ENCODE measurements at places on chromosomes 6 and 20.

DNA sequence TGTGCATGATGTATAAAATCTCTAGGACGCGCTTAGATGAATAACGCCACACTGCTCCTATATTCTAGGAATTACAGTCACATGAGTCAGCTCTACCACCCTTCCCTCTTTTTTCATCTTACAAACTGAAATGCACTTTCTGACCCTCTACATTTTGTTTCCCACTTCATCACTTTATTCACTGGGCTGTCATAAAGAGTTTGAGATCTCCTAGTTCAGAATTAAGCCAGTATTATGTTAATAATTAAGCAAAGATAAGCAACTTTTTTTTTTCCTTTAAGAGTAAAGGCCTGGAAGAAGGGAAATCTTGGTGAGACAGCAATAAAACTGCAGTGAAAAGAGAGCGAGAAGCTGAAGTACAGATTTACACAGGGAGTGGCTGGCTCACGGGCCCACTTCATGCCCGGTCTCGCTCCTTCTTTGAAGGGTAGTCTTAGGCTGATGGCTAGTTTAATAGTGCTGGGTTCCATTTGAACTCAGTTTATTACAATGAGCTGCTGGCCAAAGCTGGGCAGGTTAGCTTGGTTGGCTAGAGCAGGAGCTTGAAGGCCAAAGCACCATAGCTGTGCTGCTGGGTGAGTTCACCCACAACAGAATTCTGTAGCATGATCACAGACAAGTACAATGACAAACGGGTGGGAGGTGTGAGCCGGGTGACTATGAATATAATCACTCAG lies 110.6 kb downstream of the MAP7 start:
- DNase-seq, result no peak

DNA sequence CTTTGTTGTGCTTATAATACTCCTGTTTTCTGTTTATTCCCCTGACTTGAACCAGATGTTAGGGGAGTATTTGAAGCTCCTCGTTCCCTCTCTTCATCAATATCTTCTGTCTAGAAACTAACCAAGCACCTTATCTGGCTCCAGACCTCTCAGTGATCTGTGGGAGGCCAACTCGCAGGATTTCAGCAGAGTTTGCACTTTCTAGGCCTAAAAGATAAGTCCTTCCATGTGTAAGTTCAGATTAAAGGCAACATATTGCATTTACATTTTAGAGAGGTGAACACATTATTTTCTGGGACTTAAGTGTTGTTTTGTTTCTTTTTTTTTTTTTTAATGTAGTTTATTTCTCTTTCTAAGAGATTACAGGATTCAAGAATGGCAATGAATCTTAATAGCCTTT lies 139.4 kb upstream of the AKAP12 start:
- DNase-seq, result no peak

GRCh38 chr6:122214605-122215318 lies 184.7 kb upstream of the HSF2 start:
- DNase-seq, result no peak

DNA sequence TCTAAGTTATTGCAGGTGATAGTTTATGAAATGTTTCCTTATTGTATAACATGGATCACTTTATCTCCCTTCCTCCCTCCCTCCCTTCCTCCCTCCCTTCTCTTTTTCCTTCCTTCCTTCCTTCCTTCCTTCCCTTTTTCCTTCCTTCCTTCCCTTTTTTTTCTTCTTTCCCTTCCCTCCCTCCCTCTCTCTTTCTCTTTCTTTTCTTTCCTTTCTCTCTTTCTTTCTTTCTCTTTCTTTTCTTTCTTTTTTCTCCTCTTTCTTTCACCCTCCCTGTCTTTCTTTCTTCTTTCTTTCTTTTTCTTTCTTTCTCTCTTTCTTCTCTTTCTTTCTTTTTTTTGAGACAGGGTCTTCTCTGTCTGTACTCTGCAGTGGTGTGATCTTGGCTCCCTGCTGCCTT lies 5.8 kb downstream of the OR2B3 start:
- no peak for DNase-seq

GRCh38 chr20:44455126-44455525 lies 20.5 kb upstream of the TTPAL start:
- DNase-seq, result no peak

- DNase-seq, result no peak
Observed at GRCh38 chr20:37528446-37529213, 954 bp upstream of the BLCAP start.

GRCh38 chr6:169160091-169160854 lies 93.4 kb downstream of the THBS2 start:
- no peak for DNase-seq

- DNase-seq, result no peak
Observed at GRCh38 chr6:55953335-55953734, 77.9 kb upstream of the BMP5 start.

DNA sequence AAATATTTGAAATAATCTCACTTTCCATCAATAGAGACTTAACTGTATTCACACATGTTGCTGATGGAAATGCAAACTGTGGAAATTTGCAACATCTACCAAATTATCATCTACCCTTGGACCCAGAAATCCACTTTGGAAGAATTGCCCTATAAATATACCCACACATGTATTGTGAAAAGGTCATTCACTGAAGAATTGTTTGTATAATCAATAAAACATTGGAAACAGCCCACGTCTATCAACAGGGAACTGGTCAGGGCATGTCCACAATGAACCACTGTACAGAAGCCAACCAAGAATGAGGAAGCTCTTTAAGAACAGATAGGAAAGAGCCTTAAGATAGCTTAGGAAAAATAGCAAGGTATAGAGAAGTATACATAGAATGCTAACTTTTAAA lies 36.2 kb downstream of the PXDC1 start:
- no peak for DNase-seq

- no peak for DNase-seq
Observed at GRCh38 chr6:92541448-92542060, 877.8 kb downstream of the EPHA7 start.

DNA sequence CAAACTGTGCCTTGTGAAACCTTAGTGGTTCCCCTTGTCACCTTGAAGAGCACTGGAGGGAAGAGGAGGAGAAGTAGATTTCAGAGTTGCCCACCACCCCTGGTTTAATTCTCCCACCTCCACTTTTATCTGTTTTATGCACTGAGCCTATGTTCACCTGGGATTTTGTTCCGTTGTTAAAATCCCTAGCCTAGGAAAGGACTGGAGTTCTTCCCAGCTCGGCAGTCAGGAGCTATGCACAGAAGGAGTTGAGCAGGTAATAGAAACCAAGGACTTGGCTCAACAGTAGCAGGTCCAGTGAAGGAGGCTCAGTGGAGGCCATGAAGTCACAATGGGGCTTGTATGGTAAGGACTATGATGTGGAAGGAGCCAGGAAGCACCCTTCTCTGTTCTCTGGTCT lies 290.3 kb upstream of the PRND start:
- no peak for DNase-seq

DNA sequence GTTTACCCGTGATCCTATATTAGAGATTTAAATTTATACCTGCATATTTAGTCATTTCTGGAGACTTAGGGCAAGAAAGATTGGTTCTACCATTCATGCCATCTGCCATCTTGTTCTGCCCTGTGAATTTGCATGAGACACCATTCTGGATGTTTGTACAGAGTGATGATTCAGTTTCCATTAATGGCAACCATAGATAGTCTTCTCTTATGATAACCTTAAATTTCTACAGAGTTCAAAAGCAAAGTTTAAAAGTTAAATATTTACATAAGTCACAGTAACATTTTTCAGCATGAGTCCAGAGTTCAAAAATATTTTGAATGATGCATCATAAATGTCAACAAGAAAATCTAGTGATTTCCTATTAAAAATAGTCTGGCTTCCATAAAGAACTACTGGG lies 23.2 kb downstream of the PLCB1 start:
- no peak for DNase-seq

GRCh38 chr6:44635486-44635885 lies 248.0 kb downstream of the CDC5L start:
- DNase-seq, result no peak

GRCh38 chr6:149948011-149948410 lies 6.2 kb downstream of the ULBP2 start:
- DNase-seq, result no peak

DNA sequence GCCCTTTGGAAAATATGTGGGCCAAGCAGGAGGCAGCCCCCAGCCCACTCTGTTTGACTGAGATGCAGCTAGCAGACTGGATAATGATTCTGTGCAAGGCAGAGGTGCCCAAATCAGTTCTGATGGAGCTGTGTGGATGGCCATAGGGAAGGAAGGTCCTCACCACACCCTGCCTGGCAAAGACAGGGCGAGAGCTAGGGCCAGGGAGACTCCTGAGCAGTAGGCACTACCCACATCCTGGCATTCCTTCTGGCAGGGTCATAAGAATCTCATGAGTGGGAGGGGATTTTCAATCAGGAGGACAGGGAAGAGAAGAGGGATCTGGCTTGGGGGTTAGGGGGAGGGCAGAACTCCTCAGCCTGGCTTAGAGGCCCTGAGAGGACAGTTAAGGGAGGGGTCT lies 18.6 kb upstream of the TREM2 start:
- DNase-seq, result no peak

GRCh38 chr6:107118976-107119375 lies 3.7 kb upstream of the BEND3 start:
- no peak for DNase-seq

GRCh38 chr6:108841377-108841855 lies 6.8 kb upstream of the ARMC2 start:
- DNase-seq, result no peak

DNA sequence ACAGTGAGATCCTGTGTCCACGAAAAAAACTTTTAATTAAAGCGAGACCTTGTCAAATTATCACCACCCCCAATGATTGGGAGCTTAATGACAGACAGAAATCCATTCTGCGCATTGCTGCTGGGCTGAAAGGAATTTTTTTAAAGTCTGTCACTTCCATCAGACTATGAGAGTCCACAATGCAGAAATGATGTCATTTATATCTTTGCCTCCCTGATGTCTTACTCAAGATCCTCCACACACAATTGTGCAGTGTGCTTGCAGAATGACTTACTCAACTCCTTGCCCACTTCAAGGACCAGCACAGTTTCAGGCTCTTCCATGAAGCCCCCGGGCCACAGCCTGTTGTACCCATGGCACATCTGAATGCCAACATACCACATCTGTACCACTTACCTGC lies 41.0 kb downstream of the GPLD1 start:
- no peak for DNase-seq

GRCh38 chr6:66735106-66735890 lies 1028.3 kb upstream of the EYS start:
- DNase-seq, result no peak

- no peak for DNase-seq
Observed at GRCh38 chr6:41716516-41717391, 18.7 kb downstream of the TFEB start.

- DNase-seq, result no peak
Observed at GRCh38 chr20:62952373-62952967, at the start of gene SLC17A9. Gene SLC17A9 (plus strand): TSS chr20:62952709. CDS start chr20:62952831, 122 bp downstream.

GRCh38 chr6:80144753-80145315 lies 38.4 kb downstream of the BCKDHB start:
- no peak for DNase-seq

GRCh38 chr6:136750696-136751521 lies 41.4 kb downstream of the MAP3K5 start:
- DNase-seq, result no peak

- no peak for DNase-seq
Observed at GRCh38 chr6:117907601-117908245, 659 bp downstream of the SLC35F1 start.

Data from effector memory CD4-positive, alpha-beta T cell (primary cell).